Astrocyte (in vitro differentiated cells and primary cell): ENCODE measurements at places on chromosomes 4 and X.
A peak's percentile ranks its signal among the peaks of the same experiment; 100 is the strongest.

- no peak for DNase-seq
Observed at GRCh38 chr4:22045051-22045630, 96.6 kb upstream of the KCNIP4 start.

- DNase-seq: no peak
Observed at GRCh38 chrX:68238568-68238967, 194.7 kb downstream of the OPHN1 start.

- DNase-seq: no peak
Observed at GRCh38 chrX:72038016-72038415, 93.7 kb downstream of the RTL5 start.

DNA sequence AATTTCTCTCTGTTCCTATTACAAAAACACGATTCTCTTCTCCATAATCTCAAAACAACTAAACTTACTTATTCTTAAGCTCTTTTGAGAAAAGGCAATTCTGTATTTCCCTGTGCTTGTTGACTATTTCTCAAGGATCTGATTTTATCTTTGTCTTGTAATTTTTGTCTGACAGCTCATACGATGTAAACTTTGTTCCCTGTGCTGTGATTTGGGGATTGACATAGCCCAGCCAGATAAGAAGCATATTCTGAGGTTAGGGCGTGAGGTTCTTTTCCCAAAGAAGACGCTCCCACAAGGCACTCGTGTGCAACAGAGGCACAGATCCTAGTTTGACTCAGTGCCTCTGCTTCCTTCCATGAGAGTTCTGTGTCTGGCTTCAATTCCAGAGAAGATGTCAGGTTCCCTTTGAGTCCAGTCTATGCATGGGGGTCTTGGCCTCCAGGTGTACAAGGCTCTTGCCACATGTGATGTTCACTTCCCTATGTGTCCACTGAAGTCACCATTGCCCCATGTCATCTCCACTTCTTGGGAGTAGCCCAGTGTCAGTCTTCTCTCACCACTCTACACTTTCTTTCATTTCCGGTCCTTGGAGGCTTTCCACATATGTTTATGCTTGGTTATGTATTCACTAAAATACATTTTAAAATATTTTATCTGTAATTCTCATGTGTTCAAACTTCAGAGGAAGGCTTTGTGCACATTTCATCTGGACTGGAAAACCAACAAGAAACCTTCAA is 94.8 kb downstream of the MID1 start:
- no peak for DNase-seq

DNA sequence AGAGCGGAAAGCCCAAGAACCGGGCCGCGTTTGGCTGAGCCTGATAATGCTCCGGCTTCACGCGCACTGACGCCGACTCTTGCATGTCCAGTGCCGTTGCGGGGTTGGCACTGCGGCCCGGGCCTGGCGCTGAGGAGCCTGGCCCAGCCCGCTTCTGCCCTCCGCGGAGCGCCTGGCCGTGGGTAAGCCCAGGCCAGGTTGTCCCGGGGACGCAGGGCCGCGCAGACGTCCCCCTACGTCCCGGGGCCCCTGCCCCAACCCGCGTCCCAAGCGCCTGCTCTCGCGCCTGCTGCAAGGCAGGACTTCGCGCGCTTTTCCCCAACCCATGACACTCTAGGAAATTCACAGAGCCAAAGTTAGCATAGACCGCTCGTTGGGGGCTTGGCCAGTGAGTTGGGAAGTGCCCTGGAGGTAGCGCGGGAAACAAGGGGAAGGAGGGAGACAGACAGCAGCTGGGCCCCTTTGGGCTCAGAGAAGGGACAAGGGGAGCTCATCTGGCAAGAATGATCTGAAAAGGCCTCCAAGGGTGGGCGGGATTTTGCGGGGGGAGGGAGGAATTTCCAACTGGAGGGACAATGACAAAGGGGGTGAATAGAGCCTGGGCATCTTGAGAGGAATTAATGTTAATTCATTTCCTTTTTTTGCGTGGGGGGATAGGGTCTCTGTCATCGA is 665 bp upstream of the LRPAP1 start:
- DNase-seq: no peak

- DNase-seq: peak; percentile 0
Observed at GRCh38 chr4:45453258-45453853, 670.5 kb downstream of the GABRG1 start.

DNA sequence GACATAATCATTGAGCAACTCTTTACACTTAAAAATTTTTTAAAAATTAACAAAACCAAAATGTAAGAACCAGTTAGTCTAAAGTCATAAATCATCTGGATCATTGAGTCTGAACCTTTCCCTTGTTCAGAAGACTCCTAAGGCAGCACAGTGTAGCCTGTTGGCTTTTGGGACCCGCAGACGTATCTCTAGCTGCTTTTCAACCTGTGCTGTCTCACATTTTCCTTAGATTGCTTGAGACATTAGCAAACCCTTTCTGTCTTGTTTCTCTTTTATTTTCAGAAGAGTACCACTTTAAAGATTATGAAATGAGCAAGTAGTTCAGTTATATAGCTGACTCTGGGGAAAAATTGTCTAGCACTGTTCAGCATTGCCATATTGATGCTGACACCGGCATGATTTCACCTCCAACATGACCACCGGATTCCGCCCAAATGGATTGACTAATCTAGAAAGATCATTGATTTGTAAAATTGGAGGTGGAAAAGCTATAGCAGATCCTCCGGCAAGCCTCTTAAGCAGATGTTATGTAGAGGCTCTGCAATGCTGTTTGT is 8.9 kb downstream of the TCEANC start:
- DNase-seq: no peak

DNA sequence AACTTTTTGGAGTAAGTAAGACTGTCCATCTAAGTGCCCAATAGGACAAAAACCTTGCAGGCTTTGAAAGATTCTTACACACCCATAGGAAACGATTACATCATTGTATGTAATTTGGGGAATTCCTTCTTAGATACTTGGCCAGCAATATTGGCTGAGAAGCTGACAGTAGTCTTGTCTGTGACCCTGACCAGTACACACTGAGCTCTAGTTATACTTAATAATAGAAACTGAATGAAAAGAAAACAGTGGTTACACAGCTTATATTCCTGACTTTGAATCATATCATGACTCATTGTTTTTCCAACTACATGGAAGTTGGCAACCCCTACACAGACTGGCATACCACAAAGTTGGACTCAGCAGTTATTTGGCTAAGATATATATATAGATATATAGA is 7.1 kb upstream of the TLR2 start:
- peak; percentile 91 for DNase-seq

DNA sequence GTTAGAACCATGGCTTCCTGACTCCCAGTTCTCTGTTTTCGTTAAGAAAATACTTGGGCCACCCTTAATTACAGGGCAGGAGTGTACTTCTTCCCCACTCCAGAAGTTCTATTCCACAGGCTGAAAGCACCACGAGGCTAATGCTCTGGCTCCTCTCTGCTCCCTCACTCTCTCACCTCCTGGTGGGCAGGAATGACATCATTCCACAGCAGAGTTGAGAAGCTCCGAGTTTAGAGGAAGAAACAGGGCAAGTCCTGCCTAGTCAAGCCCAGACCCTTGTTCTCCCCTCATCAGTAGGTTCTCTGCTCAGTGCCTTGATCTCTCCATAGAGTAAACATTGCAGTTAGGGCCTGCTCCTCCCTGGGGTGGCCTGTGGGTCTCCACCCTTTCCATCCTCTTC is 343.8 kb upstream of the CLNK start:
- DNase-seq: no peak

- no peak for DNase-seq
Observed at GRCh38 chr4:88963817-88964216, 93.2 kb downstream of the FAM13A start.

- no peak for DNase-seq
Observed at GRCh38 chr4:38989487-38989886, 42.7 kb downstream of the TMEM156 start.

DNA sequence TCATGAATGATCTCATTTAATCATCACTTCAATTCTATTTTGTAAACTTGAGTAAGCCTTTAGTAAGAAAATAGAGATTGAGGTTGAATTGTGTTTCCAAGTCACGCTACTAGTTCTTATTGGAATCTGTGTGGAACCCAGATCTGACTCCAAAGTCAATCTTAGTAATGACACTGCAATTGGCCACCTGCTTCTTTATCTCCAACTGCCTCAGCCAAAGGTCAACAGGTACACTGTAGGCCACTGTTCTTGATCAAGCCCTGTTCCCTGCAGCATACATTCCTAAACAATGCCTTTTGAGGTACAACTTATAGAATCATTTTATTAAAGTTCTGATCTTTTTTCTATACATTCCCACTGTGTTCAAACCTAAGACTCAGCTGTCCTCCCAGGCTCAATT is 45.5 kb upstream of the CXCL13 start:
- no peak for DNase-seq

DNA sequence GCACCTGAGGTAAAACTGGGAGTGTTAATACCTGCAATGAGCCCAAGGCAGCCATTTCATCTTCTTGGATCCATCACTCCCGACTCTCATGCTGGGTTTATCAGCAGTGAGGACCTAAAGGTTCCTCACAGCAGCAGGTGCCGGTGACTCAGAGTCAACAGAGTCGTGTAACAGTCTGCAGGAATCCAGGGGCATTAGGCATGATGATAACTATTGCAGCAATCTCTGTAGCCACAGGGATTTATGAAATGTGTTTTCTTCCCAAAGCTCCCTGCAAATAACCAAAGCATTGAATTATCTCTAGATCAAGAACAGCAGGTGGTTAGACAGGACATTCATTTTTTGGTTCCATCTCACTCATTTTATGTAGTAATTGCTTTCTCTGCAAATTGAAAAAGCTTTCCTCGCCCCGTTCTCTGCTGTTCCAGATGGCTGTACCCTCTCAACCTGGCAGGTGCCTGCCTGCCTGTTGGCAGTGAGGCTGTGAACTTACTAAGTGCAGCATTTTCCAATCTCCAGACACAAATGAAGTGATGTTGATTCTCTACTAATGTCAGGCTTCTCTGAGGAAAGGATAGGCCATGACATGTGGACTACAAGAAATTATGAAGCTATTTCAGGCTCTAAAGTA is 48.1 kb upstream of the TSPAN7 start:
- DNase-seq: no peak

DNA sequence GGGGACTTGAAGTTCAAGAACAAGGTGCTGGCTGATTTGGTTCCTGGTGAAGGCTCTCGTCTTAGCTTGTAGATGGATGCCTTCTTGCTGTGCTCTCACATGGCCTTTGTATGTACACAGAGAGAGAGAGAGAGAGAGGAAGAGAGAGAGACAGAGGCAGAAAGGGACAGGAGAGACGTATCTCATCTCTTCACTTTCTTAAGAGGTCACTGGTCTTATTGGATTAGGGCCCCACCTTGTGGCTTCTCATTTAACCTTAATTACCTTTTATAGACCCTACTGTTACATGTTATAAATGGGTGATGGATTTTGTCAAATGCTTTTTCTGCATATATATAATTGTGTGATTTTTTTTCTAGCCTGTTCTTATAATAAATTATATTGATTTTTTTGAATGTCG is 1444.2 kb downstream of the ADGRL3 start:
- DNase-seq: peak; percentile 0

GRCh38 chr4:108446556-108446955 is 173.8 kb upstream of the RPL34 start:
- no peak for DNase-seq

DNA sequence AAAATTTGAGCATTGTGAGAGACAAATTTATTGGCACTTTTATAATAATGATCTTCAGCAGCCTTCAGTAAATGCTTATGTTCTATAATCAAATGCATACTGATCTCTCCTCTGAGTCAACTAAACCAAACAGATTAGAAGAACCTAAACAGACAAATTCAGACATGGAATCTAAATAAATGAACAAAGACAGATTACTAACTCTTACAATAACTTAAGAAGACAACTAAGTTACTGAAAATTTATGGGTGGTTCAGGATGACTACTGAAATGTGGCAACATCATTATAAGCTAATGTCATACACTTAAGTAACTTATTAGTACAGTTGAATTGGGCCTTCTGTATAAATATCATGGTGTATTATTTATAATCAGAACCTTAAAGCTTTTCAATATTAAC is 127.3 kb downstream of the NEK1 start:
- DNase-seq: peak; percentile 43

DNA sequence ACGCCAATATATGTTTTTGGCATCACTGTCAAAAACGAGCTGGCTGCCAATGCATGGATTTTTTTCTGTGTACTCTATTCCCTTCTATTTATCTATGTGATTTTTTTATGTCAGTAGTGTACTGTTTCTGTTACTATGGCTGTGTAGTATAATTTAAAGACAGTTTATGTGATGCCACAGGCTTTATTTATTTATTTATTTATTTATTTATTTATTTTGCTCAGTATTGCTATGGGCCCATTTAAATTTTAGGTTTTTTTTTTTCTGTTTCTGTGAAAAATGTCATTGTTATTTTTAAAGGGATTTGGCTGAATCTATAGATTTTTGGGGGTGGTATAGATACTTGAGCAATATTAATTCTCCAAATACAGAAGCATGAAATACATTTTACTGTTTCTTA is 338.4 kb upstream of the POU3F4 start:
- no peak for DNase-seq

DNA sequence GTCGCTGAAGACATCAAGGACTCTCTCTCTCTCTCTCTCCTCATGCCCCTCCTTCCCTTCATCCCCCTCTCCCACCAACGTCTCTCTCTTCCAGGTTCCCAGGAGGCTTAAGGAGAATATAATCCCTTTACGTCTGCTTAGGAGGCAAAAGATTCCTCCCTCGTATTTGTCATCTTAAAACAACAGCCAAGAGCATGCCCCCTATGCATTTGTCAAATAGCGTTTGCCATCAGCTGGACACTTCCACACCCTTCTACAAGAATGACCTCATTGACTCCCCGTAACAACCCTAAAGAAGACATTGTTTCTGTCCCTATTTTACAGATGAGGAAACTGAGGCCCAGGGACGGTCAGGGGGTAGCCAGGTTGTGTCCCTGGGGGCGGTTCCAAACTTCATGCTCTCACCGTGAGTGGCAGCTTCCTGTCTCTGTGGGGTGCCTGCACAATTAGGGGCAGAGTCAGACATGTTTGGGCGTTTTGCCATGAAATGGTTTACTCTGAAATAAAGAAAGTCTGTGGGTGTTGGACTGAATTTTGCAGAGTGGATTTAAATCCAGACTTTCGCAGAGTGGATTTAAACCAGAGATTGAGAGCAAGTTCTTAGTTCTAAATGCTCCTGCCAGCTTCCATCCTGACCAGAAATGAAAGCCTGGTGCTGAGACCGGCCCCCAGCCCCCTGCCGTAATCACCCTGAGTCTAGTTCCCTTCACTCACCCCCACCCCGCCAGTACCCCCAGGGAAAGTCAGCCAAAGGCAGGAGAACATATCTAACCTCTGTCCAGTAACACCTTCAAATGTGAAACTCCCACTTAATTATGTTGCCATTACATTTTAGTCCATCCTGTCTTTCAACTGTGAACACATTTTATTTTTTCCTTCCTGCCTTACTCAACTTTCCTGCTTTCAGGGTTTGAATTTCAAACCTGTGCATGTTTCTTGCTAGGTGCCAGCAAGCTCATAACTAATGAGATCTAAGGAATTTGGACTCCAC is 44.3 kb upstream of the TBL1X start:
- DNase-seq: no peak

DNA sequence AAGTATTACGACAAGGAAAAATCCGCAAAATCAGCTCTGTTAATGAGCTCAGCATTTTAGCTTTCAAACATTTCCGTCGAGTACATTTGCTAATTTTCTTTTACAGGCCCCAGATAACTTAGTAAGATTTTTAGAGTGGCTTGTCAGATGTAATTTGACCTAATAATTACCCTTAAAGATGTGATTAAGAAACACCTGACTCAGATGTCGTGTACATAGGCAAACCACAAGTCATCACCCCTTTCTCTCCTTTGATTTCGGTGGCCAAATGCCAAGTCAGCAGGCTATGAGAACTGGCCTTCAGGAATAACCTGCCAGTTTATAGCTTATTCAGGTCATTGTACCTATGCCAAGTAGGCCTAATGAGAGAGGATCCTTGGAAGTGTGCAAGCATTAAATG is 369.6 kb downstream of the PCDH7 start:
- peak; percentile 85 for DNase-seq

- no peak for DNase-seq
Observed at GRCh38 chr4:19905024-19905423, 346.7 kb upstream of the SLIT2 start.
